ENCODE measurements at places on chromosomes 1 and 21.

- DNase-seq, result no peak
Measured at GRCh38 chr1:237171454-237172117, 129.6 kb downstream of the RYR2 start.

GRCh38 chr1:223175032-223175431 is 32.0 kb upstream of the TLR5 start:
- DNase-seq, result no peak

DNA sequence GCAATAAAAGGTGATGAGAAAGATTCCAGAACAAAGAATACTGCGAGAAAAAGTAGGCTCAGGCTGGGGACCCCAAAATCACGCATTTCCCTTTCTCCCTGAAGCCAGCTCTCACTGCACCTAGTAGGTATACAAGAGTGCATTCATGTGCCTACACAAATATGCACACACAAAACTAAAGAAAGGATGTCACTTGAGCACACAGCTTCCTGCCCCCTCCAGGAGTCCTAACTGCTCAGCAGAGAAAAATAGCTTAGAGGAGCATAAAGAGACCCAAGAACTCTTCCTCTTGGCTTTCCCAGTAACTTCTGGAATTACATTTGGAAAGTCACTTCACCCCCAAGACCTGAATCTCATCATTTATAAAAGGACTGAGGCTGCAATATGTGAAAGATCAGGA is 38.0 kb downstream of the JAK1 start:
- no peak for DNase-seq

GRCh38 chr1:2942410-2942809 is 78.9 kb upstream of the ACTRT2 start:
- no peak for DNase-seq

GRCh38 chr21:37237764-37238163 is 29.4 kb downstream of the VPS26C start:
- no peak for DNase-seq

- no peak for DNase-seq
Measured at GRCh38 chr1:232667778-232668165, 37.8 kb upstream of the SIPA1L2 start.

DNA sequence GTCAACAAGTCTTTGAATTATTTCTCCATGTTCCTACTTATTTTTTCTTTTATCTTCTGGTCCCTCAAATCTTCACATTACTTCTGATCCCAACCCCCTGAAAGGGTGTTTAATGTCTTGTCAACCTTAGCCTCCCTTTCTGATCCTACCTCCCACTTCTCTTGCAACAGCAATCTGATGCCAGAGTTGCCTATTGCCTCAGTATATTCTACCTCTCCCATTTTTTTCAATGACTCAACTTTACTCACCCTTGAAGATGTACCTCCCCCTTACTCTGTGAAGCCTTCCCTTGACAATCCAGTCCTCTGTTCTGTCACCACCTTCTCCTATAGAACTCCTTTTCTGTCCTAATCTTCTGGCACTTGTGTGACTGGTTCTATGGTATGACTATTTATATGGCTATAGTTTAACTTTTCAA is 99.5 kb upstream of the CD55 start:
- DNase-seq, result no peak

- DNase-seq, result no peak
Measured at GRCh38 chr1:56070601-56071000, 508.8 kb downstream of the PLPP3 start.

DNA sequence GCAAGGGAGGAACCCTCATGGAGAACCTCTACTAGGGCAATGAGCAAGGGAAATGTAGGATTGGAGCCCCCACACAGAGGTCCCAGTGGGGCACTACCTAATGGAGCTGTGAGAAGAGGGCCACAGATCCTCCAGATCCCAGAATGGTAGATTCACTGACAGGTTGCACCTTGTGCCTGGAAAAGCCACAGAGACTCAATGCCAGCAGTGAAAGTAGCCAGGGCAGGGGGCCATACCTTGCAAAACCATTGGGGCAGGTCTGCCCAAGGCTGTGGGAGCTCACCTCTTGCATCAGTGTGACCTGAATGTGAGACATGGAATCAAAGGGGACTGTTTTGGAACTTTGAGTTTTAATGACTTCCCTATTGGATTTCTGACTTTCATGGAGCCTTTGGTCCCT is 17.9 kb downstream of the CFH start:
- no peak for DNase-seq

DNA sequence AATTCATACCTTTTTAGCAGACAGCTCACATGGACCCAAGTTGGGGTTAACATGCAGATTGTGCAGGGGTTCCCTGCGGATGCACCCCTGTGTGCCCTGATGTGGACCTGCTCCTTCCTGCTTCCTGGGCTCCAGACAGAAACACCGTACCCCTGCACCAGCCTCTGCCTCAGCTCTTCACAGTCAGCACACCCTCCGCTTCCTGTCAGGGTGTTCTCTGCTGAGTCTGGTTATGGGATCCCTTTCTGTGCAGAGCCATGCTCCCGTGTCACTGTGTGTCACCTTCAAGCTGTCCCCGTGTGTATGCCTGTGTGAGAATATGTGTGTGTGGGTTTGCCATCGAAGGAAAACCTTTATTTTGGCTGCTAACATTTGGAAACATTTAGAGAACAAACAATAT is 48.7 kb upstream of the KCNJ15 start:
- DNase-seq, result no peak

- DNase-seq, result no peak
Measured at GRCh38 chr21:41071258-41072171, 96.4 kb upstream of the BACE2 start.

- no peak for DNase-seq
Measured at GRCh38 chr1:186102547-186103148, 272.4 kb downstream of the TPR start.

DNA sequence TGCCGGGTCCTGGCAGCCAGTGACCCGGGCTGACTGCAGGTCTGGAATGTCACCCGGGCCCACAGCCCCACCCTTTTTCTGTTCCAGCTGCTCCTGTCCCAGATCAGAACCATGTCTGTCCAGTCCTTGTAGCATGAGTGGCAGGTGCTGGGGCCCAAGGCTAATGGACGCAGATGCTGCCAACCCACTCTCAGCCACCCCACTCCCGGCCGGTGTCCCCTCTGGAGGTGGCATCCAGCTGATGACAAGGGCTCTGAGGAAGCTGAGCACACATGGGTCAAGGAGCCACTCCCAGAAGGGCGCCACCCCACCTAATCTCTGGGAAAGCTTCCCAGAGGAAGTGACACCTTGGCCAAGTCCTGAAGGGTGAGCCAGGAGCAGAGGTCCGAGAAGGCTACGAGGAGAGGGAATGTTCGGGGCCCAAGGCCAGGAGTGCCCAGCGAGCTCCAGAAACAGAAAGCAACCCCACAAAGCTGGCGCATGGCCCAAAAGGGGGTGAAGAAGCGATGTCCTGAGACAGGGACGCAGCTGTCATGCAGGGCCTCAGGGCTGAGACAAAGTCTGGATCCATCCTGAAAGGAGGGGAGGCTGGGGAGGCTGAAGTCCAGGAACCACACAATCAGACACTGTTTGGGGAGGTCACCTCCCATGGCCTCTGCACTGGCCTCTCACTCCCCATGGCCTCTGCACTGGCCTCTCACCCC is 39.5 kb downstream of the ACOT7 start:
- no peak for DNase-seq

DNA sequence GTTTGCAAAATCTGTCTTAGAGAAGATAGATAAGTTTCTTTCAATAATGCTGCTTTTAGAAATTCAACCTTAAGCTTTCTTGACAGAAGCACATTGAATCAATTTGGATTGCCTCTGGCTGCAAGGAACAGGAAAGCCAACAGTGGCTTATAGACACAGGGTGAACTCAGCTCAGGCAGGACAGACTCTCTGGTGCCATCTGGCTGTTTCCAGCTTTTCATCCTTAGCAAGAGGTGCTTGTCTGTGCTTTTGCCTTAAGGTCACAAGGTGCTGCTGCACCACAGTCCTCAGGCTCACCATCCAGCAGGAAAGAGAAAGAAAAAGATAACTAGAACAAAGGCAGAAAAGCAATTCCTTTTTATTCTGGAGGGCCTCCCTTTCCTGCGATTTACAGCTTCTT is 93.7 kb upstream of the ETS2 start:
- DNase-seq, result no peak

- peak; percentile 49 for DNase-seq
Measured at GRCh38 chr1:9687120-9687873, 35.8 kb downstream of the PIK3CD start.

DNA sequence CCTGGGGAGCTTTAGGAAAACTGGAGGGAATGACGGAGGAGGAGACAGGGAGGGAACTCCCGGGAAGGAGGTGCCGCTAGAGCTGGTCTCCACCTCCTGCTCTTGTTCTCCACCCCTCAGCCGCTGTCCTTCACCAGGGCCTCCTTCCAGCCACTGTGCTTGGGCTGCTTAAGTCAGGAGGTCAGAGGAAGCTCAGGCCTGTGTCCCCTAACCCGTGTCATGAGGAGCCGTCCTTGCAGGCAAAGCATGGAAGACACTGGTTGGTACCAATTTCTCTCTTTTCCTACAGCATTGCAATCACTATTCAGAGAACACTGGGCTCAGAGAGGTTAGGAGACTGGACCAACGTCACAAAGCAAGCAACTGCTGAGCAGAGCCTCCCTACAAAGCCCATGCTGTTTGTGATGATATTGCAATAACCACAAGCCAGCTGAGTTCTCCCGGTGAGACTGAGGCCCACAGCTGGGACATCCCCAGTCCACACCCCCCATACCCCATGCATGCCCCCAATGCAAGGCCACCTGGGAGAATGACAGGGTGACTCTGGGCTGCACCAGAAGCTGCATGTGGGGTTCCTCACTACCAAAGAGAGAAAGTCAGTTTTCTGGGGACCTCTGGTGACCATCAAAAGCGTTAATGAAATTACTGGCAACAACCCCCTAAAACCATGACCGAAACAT is 427.5 kb downstream of the NPHP4 start:
- DNase-seq, result no peak

DNA sequence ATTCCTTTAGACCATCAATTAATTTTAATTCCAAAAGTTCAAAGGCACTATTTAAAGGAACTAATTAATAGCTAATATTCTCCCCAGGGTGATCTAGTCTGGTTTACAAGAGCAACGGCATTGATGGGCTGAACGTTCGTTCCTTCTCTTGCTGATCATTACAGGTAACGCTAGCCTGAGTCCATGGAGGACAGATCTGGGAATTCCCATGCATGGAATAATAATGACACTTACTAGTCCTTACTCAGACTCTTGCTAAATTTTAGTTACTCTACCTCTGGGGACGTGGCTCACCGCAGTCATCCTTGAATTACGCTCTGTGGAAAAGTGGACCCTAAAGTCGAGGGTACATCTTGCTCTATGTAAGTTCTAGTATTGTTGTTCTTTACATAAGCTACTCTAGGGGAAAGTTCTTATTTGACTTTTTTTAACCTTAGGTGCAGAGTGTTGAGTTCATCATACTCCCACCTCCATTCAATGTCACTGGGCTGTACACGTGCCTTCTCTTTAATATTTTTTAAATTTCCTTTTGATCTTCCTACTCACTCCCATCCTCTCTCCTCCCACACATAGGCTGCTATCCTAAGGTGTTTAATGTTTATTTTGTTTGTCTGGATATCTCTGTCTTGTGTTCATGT is 133.9 kb downstream of the ZNF281 start:
- DNase-seq, result no peak

GRCh38 chr1:116861137-116861536 is 48.6 kb upstream of the PTGFRN start:
- no peak for DNase-seq

- DNase-seq, result no peak
Measured at GRCh38 chr21:42320791-42321190, 5.6 kb upstream of the TFF3 start.

DNA sequence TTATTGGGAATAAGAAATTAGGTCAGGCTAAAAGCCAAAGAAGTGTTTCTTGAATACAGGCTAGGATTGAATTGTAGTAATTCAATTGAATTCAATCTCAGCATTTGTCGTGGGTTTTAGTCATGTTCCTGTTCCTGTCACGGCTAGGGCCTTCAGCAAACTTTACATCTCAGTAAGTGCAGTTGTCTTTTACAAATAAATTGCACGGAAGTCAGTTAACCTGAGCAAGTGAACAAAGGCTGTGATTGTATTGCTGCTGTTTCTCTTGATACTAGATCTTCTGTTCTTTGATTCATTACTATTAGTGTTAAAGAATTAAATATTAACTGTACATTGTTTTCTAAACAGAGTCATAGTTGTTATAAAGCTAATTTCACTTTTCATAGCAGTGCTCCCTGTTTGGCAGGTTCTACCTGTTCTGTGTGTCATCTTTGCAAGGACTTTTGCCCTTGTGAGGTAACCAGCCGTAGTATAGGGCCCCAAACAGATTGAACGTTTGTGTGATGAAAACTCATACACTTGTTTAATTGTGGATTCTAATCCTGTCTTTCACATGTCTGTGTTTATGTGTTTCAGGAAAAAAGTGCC is 164.4 kb downstream of the EDEM3 start:
- DNase-seq, result no peak

- DNase-seq, result no peak
Measured at GRCh38 chr1:41649396-41650027, 165.0 kb upstream of the EDN2 start.

DNA sequence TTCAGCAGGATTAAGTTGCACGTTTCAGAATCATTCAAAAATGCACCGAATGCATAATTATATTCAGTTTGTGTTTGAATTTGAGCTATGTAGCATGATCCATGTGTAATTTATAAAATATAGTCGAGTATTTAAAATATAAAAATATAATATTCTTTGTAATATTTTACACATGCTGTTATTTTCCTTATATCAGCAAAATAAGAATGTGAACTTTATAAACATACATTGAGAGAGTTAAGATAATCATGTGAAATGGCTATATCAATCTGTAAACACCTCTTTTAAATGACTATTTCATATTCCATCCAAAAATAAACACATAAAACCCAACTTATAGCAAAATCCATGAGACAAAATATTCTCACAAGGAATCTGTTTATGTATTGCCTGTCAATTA is 303.7 kb downstream of the LRRC7 start:
- no peak for DNase-seq

GRCh38 chr1:237911911-237912310 is 21.2 kb upstream of the ZP4 start:
- no peak for DNase-seq

DNA sequence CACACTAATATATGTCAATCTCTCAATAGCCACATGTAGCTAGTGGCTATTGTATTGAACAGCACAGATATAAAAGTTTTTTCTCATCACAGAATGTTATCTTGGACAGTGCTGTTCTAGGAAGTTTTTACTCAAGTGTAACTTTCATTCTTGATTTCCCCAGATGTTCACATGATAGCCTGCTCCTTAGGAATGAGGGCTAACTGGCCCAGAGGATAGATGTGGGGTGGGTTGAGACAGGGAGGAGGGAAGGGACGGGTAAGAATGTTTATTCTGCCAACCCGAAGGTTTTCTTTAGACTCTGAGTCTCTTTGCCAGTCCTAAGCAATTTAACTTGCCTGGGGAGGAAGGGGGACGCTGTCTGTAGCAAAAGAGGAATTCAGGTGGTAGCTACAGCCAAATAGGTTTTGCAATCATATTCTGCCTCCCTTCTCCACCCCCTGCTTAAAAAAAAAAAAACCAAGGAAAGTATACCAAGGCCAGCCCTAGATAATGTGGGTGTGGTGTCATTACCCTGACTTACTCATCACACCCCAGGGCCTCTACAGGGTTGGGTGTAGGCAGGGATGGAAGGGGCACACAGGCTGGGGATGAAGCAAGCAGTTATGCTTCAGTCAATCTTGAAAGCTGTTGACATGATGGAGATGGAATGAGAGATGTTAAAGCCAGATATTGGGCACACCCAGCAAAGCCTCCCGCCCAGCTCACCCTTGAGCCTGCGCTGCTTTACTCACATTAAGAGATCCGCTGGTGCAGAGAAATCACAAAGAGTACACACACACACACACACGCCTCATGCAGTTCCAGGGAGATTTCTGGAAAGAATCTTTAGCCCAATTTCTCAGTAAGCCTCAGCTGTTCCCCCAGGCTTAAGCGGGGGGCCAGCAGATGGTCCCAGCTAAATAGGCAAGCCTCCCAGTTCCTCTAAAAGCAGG is 59.9 kb downstream of the PLXNA2 start:
- no peak for DNase-seq

Measured in stimulated activated CD8-positive, alpha-beta memory T cell treated with anti-CD3 and anti-CD28 coated beads, Interleukin-4, amount 100 ng/mL, for 4 hours (primary cell).